ENCODE measurements at places on chromosomes 5 and 9.

GRCh38 chr5:109694451-109694891 is 4.7 kb downstream of the MAN2A1 start:
- no peak for DNase-seq

- no peak for DNase-seq
These were observed 22.9 kb downstream of the RGMB start for GRCh38 chr5:98796197-98796972.

DNA sequence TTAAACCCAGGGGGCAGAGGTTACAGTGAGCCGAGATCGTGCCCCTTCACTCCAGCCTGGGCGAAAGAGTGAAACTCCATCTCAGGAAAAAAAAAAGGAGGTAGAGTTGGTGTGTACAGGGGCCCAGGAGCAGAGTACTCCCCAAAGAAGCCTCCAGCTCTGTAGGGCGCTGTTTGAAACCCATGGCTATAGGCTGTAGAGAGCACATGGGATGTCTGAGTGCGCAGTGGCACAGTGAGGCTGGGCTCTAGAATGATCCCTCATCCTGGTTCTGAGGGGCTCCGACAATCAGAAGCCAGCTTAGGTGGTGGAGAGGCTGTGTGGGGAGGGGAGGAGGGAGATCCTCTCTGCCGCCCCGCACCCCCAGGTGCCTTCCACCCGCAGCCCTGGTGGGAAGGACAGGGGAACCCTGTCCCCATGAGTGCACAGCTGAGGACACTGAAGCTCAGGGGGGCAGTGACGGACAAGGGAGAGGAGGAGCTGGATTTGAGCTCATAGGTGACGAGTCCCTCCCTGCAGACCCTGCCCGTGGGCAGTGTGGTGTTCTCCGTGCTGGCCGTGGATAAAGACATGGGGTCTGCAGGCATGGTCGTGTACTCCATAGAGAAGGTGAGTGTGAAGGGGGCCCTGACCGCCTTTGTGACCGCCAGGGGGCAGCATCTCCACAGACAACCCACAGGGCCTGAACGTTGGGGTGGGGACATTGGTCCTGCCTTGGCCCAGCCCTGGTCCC is 24.6 kb downstream of the CDHR2 start:
- DNase-seq, result peak; percentile 69

GRCh38 chr9:21812415-21812814 is 10.0 kb downstream of the MTAP start:
- no peak for DNase-seq

GRCh38 chr9:123326662-123327093 is 29.3 kb upstream of the CRB2 start:
- no peak for DNase-seq

GRCh38 chr5:146589028-146589345 is 73.0 kb upstream of the GPR151 start:
- DNase-seq, result no peak

- DNase-seq, result no peak
These were observed 8.0 kb downstream of the KCNN2 start for GRCh38 chr5:114369680-114370417.

DNA sequence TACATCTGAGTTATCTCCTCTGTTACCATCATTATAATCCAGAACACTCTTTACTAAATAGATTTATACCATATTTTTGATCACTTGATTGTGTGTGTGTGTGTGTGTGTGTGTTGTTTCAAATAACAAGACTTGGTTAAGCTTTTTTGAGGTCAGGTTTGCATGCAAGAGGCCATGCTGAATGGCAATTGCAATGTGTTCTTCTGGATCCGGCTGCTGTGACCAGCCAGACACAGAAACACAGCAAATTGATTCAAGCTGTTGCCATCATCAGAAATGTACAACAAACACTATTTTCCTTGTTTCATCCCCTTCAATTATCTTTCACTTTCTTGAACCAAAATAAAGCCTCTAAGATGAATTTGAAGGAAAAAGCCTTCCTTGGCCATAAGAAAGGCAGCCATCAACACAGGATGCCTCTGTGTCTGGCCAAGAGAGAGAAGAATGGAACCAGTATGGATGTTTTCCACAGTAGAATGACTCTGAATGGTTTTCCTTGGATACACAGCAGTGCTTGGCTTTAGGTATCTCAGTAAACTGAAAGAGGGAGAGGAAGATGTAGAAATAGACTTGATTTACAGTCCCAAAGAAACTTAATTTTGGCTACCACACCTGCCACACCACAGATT is 53.9 kb downstream of the DPYSL3 start:
- no peak for DNase-seq
